WTC11 (cell line): ENCODE measurements at places on chromosomes 1 and 21. TPM values are rescaled to one million over a fixed set of nuclear protein-coding genes. Genes with fewer than 3 reads are reported as not detected.

DNA sequence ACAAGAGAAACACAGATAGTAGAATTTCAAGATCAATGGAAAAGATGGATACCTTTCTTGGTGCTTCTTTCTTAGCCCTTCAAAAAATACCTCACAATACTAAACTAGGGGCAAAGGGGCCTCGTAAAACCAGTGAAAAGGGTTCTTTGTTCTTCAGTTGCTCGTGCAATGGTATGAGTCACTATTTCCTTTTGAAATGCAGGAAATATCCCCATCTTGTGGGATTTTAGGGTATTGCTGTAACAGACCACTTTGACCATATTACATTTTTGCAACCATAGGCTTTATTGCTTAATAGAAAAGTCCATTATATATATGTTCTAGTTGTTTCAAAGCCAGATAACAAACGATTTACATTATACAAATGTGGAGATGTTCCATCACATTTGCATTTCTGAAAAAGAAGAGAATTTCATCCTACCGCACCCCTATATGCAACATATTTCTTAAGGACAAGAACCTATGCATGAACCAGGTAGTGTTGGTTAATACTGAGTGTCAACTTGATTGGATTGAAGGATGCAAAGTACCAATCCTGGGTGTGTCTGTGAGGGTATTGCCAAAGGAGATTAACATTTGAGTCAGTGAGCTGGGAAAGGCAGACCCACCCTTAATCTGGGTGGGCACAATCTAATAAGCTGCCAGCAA, 88.6 kb upstream of the PKN2 start:
- DNase-seq: no peak

DNA sequence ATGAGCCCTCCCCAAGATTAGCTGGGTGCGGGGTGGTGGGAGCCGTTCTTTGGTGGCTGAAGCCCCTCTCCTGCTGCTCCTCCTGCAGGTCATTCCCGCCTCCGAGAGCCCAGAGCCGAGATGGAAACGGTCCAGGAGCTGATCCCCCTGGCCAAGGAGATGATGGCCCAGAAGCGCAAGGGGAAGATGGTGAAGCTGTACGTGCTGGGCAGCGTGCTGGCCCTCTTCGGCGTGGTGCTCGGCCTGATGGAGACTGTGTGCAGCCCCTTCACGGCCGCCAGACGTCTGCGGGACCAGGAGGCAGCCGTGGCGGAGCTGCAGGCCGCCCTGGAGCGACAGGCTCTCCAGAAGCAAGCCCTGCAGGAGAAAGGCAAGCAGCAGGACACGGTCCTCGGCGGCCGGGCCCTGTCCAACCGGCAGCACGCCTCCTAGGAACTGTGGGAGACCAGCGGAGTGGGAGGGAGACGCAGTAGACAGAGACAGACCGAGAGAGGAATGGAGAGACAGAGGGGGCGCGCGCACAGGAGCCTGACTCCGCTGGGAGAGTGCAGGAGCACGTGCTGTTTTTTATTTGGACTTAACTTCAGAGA, 448 bp downstream of the G0S2 start:
- peak; percentile 41 for DNase-seq

- DNase-seq: no peak
These were observed 13.3 kb downstream of the CELA2B start for GRCh38 chr1:15489052-15489736.

The KRTAP19-7 gene
- not detected in 3 replicates for total RNA-seq

The CD1E gene
- total RNA-seq: not detected in 3 replicates

The NR1I3 gene
- 0.16 TPM in 1 of 3 replicates, not detected in the others for total RNA-seq
